Omental fat pad (tissue), 4 donors: ENCODE measurements at places on chromosomes 6 and 20.

- no peak for DNase-seq
Measured at GRCh38 chr6:162371121-162371520, 356.4 kb downstream of the PRKN start.

- DNase-seq = no peak
Measured at GRCh38 chr6:92122746-92123145, 1296.6 kb downstream of the EPHA7 start.

DNA sequence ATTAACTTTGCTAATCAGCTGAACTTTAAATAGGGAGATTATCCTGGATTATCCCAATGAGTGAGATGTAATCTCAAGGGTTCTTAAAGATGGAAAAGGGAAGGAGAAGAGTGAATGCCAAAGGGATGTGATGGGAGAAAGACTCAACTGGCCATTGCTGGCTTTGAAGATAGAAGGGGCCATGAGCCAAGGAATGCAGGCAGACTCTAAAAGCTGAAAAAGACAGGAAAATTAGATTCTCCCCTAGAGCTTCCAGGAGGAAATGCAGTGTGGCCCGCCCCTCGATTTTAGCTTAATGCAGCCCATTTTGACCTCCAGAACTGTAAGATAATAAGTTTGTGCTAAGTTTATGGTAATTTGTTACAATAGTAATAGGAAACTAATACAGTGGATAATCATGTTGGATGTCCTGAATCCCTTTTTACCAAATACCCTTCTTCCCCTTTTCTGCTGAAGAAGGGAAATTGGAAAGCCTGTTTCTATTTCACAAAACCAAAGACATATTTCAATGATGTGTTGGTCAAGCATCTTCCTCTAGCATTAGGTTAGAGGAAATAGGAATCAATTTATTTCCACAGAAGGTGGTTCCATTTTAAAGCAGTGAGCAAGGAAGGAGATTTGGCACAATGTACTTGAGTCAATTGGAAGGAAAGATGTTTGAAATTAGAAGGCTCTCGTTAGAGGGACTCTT, 3.3 kb upstream of the HDDC2 start:
- DNase-seq = no peak

DNA sequence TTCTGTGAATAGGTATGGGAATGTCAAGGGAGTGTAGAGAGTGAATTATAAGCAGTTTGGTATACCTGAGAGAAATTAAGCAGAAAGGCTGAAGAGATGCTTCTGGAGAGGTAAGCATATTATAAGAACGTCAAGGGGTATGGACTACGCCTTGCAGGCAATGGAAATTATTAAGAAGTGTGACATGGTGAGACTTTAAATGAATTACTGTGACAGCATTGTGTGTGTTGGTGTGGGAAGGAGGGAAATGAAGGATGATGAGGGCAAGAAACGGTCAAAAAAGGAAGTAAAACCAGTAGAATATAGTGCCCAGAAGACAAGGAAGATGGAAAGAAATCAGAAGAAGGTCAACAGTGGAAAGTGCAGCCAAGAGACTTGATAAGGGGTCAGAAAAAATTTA, 5.9 kb downstream of the KHDRBS2 start:
- DNase-seq = no peak

DNA sequence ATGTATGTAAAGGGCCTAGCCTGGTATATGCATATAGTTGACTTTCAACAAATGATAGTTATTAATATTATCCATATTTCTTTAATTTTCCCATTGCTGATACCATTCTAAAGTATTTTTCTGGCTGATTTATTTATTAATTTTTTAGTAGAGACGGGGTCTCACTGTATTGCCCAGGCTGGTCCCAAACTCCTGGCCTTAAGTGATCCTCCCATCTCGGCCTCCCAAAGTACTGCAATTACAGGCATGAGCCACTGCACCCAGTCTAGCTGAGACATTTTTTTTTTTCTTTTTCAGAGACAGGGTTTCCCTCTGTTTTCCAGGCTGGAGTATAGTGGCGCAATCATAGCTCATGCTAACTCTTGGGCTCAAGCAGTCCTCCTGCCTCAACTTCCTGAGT, 29.8 kb upstream of the MROH8 start:
- DNase-seq = no peak
